ENCODE measurements at places on chromosomes 7 and 10.

- peak; percentile 40 for DNase-seq
Measured at GRCh38 chr10:58531084-58531695, 18.5 kb downstream of the BICC1 start.

- DNase-seq, result peak; percentile 22
Measured at GRCh38 chr7:39465055-39465929, 100.9 kb upstream of the YAE1 start.

- no peak for DNase-seq
Measured at GRCh38 chr7:157357129-157358040, 20.6 kb downstream of the DNAJB6 start.

DNA sequence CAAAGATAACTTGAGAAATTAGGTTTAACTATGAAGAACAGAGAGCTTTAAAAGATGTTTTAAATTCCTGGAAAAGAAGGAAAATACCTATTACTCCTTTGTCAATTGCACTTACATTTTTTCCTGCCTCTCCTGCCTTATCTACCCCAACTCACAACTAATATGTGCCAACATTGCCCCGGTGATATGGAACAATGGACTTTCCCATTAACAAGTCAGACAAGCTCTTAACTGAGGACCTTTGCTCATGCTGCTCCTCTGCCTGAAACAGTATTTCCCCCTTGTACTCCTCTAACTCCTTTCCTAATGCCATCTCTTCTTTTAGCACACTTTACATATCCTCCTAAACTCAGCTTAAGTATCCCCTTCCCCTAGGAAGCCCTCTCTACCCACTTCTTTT, 4.8 kb upstream of the ACTA2 start:
- DNase-seq, result no peak

DNA sequence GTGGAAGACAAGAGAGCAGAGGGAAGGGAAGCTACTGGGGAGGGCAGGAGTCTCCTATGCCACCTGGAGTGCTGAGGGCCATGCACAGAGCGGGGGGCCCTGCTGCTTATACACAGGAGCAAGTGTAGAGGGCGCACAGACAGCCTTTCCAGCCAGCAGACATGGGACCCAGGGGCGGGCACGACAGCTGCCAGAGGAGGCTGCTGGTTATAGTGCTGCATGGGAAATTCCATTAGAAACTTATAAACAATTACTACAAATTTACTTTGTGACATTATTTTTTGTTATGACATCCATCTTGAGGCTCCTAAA, 90.5 kb downstream of the WDFY4 start:
- DNase-seq, result no peak

DNA sequence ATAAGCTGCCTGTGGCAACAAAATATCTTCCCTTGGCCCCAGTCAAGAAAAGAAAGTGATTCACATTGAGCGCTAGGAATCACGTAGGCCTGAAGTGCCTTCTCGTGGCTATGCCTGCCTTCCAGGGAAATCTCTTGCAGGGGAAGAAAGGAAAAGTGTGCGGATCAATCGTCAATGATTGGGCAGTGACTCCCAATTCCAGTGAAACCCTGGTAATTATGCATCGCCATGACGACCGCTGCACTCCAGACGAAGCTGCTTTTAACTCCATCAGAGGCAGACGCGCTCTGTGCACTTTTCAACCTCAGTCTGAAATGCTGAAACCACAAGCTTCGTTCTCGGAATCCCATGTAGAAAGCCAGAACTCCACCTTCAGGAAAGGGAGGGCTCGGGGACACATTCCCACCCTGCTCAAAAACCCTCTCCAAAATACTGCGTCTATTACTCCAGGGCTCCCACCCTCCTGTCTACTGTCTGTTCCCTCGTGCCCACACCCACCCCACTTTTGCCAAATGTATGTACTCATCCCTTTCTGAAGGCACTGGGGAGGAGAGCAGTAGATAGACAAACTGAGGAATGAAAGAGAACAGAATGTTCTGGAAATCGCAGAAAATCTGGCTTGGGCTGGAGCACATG, 24.2 kb upstream of the PRKAG2 start:
- DNase-seq, result no peak

GRCh38 chr7:1516586-1517251, 12.5 kb upstream of the INTS1 start:
- no peak for DNase-seq

- DNase-seq, result no peak
Measured at GRCh38 chr10:107437921-107438320, 273.4 kb upstream of the SORCS1 start.

DNA sequence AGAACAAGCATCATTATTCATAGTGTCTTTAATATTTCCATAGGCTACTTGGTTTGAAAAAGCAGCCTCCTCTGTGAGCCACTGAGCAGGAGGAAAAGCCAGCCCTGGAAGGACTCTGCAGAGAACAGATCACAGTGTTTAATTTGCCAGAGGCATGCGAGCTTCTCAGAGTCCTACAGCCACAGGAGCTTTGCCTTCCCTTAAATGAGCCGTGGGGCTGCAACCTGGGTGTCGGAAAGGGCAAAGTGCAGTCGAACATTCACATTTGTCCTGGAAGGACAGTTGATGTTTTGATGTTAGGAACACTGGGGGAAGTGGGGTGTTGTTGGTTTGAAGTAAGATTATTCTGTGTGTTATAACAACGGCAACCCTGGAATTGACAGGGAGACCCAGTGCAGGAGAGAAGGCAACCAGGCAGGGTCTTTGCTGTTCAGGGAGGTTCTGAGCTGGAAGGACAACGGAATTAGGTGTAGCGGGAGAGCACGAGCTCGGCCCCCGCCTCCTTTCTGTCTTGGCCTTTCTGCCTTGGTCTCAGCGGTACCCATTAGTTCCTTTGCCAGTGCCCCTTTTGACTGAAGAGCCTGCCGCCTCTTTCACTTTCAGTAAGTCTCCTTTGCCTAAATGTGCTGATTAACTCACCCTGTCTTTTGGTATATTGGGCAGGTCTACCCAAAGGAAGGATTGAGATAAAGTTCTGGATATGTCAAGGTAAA, 192.3 kb upstream of the PITRM1 start:
- no peak for DNase-seq

DNA sequence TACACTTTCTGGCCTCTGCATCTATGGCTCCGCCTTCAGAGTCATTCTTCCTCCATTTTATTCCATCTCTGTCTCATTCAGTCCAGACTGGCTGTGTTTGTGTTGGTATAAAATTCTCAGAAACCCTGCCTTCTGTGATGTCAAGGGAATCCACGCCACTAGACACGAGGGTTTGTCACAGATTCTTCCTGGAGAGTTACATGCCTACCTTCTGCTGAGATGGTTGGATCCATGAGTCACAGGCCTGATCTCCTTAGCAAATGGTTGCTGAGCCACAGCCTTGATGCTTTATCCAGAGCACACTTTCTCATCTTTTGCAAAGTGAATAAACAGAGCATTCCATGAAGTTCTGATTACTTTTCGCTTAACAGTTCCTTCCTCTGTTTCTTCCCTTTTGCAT, 35.9 kb upstream of the TSPAN33 start:
- no peak for DNase-seq

DNA sequence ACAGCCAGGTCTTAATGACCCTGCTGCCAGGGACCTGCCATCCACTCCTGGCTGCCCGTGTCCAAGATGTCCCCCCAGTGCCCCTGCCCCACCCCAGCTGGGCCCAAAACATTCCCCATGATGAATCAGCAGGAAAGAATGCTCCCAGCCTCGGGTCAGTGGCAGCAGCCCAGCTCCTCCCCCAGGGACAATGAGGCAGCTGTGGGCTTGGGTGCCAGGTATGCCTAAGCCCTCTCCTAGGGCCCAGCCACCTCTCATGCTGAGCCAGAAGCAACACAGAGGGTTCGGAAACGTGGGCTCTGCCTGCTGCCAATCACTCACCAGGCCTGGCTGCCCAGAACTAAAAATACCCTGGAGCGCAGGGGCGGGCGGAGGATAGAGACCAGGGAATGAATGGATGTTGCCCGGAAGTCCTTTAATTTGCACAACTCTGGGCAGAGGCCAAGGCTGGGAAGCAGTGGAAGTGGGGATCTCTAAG, 1.5 kb upstream of the LOXL4 start:
- DNase-seq, result no peak

- DNase-seq, result no peak
Measured at GRCh38 chr7:138607216-138608126, 93.7 kb downstream of the SVOPL start.

- DNase-seq, result no peak
Measured at GRCh38 chr10:19449860-19450259, 366.4 kb upstream of the PLXDC2 start.

GRCh38 chr10:27743012-27743876, 2.4 kb downstream of the MKX start:
- peak; percentile 36 for DNase-seq

- DNase-seq, result no peak
Measured at GRCh38 chr10:53023411-53023810, 250.8 kb upstream of the MBL2 start.

DNA sequence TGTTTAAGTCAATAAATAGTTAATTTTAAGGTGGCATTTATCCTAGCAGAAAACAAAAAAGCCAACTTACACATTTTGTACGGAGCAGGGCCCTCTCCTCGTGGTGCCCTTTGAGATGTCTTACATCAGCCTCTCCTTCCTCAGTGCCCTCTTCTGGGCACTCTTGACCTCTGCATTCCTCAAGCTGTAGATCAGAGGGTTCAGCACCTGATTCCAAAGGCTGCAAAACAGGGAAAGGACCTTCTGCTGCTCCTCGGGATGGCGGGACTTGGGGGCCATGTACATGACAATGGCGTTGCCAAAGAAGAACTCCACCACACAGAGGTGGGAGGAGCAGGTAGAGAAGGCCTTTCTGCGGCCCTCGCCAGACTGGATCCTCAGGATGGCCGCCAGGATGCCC, 4.6 kb upstream of the OR2A14 start:
- DNase-seq, result no peak

GRCh38 chr7:110762546-110763225, 328.2 kb upstream of the LRRN3 start:
- DNase-seq, result no peak

- DNase-seq, result no peak
Measured at GRCh38 chr10:29471544-29471859, 163.3 kb downstream of the SVIL start.

DNA sequence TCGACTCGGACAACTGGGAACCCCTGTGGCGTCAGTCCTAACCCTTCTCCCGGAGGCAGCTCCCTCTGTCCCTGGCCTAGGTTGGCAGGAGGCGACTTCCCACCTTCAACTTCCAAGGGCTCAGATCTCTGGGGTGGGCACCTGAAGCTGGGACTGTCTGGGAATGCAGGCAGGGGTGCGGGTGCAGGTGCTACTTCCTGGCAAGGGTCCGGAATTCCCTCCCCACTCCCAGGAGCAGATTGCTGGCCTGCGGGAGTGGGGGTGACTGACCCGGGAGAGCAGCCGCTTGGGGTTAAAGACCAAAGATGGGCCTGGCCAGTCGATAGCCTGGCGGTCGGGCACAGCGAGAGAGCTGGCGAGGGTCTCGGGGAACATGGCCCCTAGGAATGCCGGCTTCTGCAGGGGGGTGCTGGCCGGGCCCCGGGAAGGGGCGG, 387 bp downstream of the EPHA1 start:
- no peak for DNase-seq

- DNase-seq, result no peak
Measured at GRCh38 chr7:155532792-155533119, 13.6 kb downstream of the CNPY1 start.

DNA sequence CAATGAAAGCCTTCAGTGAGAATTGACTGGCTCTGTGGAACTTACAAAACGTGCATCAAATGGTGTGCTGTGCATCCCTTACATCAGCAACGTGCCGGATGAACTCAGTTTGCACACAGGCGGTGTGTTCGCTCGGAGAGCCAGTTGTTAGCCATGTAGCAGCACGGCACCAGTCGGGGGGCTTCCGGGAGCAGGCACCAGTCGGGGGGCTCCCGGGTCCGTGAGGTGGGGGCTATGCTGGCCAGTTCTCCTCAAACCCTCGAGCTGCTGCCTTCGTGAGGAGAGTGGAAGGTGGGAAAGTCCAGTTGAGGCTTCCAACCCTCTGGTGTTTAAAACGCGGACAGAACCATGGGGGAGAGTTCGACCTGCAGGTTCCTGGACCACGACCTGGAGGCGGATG, 34.9 kb upstream of the UTF1 start:
- DNase-seq, result no peak

GRCh38 chr10:75465450-75465827, 34.0 kb downstream of the LRMDA start:
- DNase-seq, result no peak

GRCh38 chr10:125407557-125407956, 247.2 kb upstream of the CTBP2 start:
- no peak for DNase-seq

GRCh38 chr7:20980668-20981264, 194.1 kb upstream of the SP8 start:
- DNase-seq, result no peak

GRCh38 chr7:157499835-157500153, 163.0 kb downstream of the DNAJB6 start:
- no peak for DNase-seq

- no peak for DNase-seq
Measured at GRCh38 chr7:113200281-113200680, 81.9 kb upstream of the SMIM30 start.

DNA sequence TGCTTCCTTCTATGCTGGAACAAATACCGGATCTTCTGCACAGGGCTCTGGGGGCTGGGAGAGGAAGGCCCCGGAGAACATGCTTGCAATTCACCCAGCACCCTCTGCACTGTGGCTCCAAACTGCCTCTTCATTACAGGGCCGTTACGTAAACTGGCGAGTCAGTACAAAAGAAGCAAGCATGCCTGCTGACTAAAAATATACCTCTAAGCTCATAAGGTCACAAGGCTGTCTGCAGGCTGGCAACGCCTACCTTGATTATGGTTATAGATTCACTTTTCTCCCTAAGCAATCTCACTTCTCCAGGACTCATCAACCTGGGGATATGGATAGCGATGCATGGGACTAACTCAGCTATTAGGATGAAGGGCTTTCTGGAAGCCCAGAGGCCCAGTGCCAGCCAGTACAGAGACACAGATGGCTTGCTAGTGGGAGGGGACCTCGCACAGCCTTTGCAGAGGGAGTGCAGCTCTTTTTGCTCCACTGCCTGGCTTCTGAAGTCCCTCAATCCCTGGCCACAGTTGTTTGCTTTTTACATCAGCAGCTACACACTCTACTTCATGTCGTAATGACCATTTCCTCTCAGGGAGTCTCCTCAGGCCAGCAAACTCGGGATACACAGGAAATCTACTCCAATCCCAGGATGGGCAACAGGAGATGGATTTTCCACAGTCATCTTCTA, 96.1 kb downstream of the SH3PXD2A start:
- peak; percentile 24 for DNase-seq

- no peak for DNase-seq
Measured at GRCh38 chr10:119634219-119634544, 17.0 kb upstream of the BAG3 start.

- DNase-seq, result peak; percentile 30
Measured at GRCh38 chr7:48154792-48155413, 16.4 kb upstream of the ABCA13 start.

- DNase-seq, result peak; percentile 76
Measured at GRCh38 chr10:73997461-73997786, 492 bp upstream of the VCL start.

- no peak for DNase-seq
Measured at GRCh38 chr7:32091608-32092210, 21.5 kb upstream of the PDE1C start.

DNA sequence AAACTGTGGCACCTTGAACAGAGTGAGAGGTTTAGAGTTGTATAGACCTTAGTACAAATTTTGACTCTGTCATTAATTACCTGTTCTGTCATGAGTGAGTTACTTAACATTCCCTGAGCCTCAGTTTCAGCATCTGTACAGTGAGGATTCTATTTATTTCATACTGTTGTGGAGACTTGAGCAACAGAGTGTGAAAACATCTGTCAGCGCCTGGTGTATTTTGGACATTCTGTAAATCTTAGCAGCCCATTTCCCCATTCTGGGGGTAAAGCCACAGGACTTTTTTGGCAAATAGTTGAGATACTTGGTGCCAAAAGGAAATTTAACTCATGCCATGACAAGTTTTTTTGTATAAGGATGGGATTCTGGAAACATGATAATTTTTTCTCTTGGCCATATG, 94.8 kb downstream of the AUTS2 start:
- DNase-seq, result no peak

Measured in CD4-positive, alpha-beta memory T cell (primary cell).